ENCODE measurements at places on chromosomes 1 and 21. TPM values are rescaled to one million over a fixed set of nuclear protein-coding genes. Genes with fewer than 3 reads are reported as not detected.
A peak's percentile ranks its signal among the peaks of the same experiment; 100 is the strongest.

Gene RAB13
- 63.1 TPM for total RNA-seq

Gene CD1D
- 0.19 TPM for total RNA-seq

Gene TBCE
- 52.5 TPM for total RNA-seq

Gene DMBX1
- total RNA-seq, result not detected

Gene ZFP69B
- total RNA-seq, result 8.9 TPM

Gene RPE65
- not detected for total RNA-seq

Gene LCE1C
- total RNA-seq, result 1.4 TPM

Gene OR2M3
- not detected for total RNA-seq

DNA sequence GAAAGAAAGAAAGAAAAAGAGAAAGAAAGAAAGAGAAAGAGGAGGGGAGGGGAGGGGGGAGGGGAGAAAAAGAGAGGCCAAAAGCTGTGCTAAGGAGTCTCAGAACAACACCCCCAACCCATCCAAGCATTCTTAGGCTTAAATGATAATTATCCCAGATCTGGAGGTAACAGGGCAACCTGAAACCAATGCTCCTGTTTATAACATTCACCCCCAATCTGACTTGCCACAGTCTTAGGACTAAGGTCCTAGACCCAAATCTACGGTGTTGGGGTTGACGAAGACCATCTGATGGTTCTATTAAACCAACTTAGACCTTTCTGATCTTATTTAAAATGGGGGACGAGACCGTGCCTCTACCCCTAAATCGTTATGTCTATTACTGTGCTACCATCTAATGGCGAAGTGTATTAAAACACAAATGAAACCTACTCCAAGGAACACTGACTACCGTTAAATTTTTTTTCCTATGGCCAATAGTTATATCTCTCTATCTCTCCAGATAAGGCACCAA is 119.3 kb upstream of the CDC42BPA start:
- no peaks in the 10 kb centered on the region for H3K36me3 ChIP-seq
- peak; percentile 83 for DNase-seq
- peaks cover 16% of the 10 kb centered on the region for H3K4me1 ChIP-seq
- peak overlapping the region; percentile 58 for H3K4me3 ChIP-seq
- H3K27ac ChIP-seq, result peak overlapping the region; percentile 53

GRCh38 chr1:188427642-188428041 is 1598.9 kb downstream of the PLA2G4A start:
- no peak overlapping the region for H3K27ac ChIP-seq
- DNase-seq, result no peak
- no peaks in the 10 kb centered on the region for H3K36me3 ChIP-seq
- no peak overlapping the region for H3K4me3 ChIP-seq
- H3K27me3 ChIP-seq, result no peaks in the 10 kb centered on the region
- H3K4me1 ChIP-seq, result peaks cover 4% of the 10 kb centered on the region

DNA sequence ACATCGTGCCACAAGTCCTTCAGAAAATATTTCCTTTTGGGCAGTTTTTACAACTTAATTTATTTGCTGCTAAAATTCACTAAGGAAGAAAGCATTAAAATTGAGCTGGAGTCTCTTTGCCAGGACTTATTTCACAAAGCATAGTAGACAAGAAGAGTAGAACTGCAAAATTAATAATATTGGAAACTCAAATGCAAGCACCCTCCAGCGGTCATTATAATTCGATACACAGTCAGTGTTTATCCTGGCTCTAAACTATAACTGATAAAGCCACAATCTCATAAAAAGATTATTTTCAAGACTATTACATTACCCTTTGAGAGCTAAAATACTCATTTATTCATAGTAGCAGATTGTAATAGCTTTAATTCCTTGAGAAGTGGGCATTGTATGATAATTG is 655.4 kb downstream of the RWDD3 start:
- no peak overlapping the region for H3K4me3 ChIP-seq
- H3K36me3 ChIP-seq, result no peaks in the 10 kb centered on the region
- H3K27me3 ChIP-seq, result no peaks in the 10 kb centered on the region
- H3K4me1 ChIP-seq, result no peaks in the 10 kb centered on the region

DNA sequence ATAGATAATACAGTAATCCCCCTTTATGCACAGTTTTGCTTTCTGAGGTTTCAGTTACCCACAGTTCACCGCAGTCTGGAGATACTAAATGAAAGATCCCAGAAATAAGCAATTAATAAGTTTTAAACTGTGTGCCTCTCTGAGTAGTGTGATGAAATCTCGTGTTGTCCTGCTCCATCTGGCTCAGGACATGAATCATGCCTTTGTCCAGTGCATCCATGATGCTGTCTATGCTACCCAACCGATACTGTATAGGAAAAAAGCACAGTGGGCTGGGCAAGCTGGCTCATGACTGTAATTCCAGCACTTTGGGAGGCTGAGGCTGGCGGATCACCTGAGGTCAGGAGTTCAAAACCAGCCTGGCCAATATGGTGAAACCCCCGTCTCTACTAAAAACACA is 85.0 kb upstream of the SLC2A1 start:
- H3K4me1 ChIP-seq, result peaks cover 5% of the 10 kb centered on the region
- DNase-seq, result peak; percentile 56
- H3K4me3 ChIP-seq, result no peak overlapping the region
- no peaks in the 10 kb centered on the region for H3K27me3 ChIP-seq
- H3K36me3 ChIP-seq, result no peaks in the 10 kb centered on the region

- H3K36me3 ChIP-seq, result peaks cover 41% of the 10 kb centered on the region
- H3K4me3 ChIP-seq, result no peak overlapping the region
- no peaks in the 10 kb centered on the region for H3K27me3 ChIP-seq
- DNase-seq, result no peak
- peaks cover 4% of the 10 kb centered on the region for H3K4me1 ChIP-seq
- H3K27ac ChIP-seq, result no peak overlapping the region
Measured at GRCh38 chr1:207856276-207857023, 54.5 kb downstream of the CD34 start.

- no peaks in the 10 kb centered on the region for H3K36me3 ChIP-seq
- no peaks in the 10 kb centered on the region for H3K4me1 ChIP-seq
- H3K4me3 ChIP-seq, result no peak overlapping the region
- H3K27me3 ChIP-seq, result peaks cover 11% of the 10 kb centered on the region
- no peak for DNase-seq
Measured at GRCh38 chr1:206059355-206059915, 6.5 kb downstream of the RHEX start.

GRCh38 chr1:159121526-159121925 is 45.0 kb upstream of the AIM2 start:
- H3K27ac ChIP-seq, result no peak overlapping the region
- peaks cover 11% of the 10 kb centered on the region for H3K4me1 ChIP-seq
- DNase-seq, result peak; percentile 40
- H3K4me3 ChIP-seq, result no peak overlapping the region
- no peaks in the 10 kb centered on the region for H3K36me3 ChIP-seq

DNA sequence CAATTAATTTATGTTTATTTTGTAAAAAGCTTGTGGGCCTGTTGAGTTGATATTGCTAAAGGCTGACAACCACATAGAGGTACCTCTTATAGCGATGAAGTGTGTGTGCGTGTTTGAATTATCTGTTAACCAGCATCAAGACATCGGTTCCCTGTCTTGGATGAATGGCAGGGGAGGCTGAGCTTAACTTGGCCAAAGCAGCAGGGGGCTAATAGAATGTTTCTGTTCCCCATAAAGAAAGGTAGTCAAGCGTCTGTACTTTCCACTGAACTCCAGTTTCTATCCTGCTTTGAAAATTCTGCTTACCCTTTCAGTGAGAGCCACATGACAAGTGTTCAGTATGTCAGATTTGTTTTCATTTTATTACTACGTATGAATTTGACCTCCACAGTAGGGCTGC is 63.0 kb downstream of the ROR1 start:
- peaks cover 15% of the 10 kb centered on the region for H3K4me1 ChIP-seq
- DNase-seq, result no peak
- H3K27me3 ChIP-seq, result no peaks in the 10 kb centered on the region
- H3K36me3 ChIP-seq, result no peaks in the 10 kb centered on the region
- H3K4me3 ChIP-seq, result no peak overlapping the region
- H3K27ac ChIP-seq, result no peak overlapping the region

GRCh38 chr1:83857103-83857502 is 141.8 kb downstream of the TTLL7 start:
- no peak overlapping the region for H3K4me3 ChIP-seq
- H3K27me3 ChIP-seq, result no peaks in the 10 kb centered on the region
- peak; percentile 30 for DNase-seq
- no peaks in the 10 kb centered on the region for H3K36me3 ChIP-seq

- H3K27ac ChIP-seq, result peak overlapping the region; percentile 57
- peak; percentile 71 for DNase-seq
- peak overlapping the region; percentile 58 for H3K4me3 ChIP-seq
- no peaks in the 10 kb centered on the region for H3K27me3 ChIP-seq
- H3K36me3 ChIP-seq, result no peaks in the 10 kb centered on the region
Measured at GRCh38 chr1:47175227-47175934, 14.5 kb downstream of the PDZK1IP1 start.

DNA sequence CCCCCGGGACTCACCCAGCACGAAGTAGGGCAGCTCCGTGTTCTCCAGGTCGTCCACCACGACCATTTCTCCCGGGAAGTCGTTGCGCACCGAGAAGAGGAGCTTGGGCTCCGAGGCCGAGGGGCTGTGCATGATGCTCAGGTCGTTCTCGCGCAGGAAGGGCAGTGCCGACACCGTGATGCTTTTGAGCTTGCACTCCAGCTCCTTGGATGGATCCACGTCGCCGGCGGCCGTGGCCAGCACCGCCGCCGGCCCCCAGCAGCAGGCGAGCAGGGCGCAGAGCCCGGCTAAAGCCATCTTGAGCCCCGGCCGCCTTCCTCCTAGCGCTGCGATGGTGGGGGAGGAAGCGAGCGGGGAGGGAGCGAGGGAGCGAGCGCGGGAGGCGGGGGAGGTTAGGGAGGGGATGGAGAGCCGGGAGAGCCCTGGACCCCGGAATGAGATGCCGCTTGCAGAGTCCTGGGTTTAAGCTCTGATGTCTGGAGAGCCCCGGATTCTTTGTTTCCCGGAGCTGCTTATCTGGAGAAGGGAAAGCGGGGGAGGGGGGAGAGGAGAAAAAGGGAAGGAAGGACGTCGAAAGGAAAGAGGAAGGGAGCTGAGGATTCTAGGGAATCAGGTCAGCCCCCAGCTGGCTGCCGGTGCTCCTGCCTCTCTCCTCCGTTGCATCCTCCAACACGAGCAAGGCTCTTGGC is at the start of gene ASTN1:
Gene ASTN1, minus strand, starts transcription at position 333 of the 689 bp plus-strand sequence. Its CDS starts 36 bp downstream, at position 297.
- no peaks in the 10 kb centered on the region for H3K36me3 ChIP-seq
- peak within 1 kb of the TSS; percentile 41 for H3K4me3 ChIP-seq
- DNase-seq, result no peak
- H3K27ac ChIP-seq, result no peak within 1 kb of the TSS
- peaks cover 5% of the 10 kb centered on the region for H3K4me1 ChIP-seq

- no peak for DNase-seq
- H3K4me1 ChIP-seq, result peaks cover 24% of the 10 kb centered on the region
- H3K27me3 ChIP-seq, result no peaks in the 10 kb centered on the region
- no peaks in the 10 kb centered on the region for H3K36me3 ChIP-seq
- no peak within 1 kb of the TSS for H3K4me3 ChIP-seq
- H3K27ac ChIP-seq, result no peak within 1 kb of the TSS
Measured at GRCh38 chr1:173206816-173207568, at the start of gene TNFSF4. TNFSF4 (minus strand) TSS chr1:173207331; CDS start chr1:173207176, 155 bp downstream.

DNA sequence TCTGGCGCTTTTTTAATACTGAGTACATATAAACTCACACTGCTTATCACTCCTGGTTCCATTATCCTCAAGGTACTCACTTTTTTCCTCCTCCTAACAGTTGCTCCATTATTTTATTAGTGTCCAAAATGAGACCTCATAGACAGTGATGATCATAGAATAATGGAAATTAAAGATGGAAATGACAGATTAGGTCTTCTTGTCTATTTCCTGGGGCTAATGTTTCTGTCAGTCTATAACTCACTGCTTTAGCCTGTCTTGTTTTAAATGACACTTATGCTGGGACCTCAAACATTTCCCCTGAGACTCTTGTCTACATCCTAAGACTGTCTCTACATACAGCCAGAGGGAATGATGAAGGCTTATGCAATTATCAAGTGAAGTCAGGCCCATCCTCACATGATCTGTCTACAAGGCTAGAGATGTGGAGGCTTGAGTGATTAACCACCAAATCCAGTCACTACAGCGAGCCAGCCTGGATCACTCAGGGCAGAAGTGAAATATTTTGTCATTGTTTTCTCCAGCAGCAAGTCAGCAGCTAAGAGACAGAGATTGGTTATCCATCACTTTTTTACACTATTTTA is 152.1 kb downstream of the ASTN1 start:
- H3K4me1 ChIP-seq, result no peaks in the 10 kb centered on the region
- H3K27me3 ChIP-seq, result peaks cover 46% of the 10 kb centered on the region
- no peak for DNase-seq
- no peak overlapping the region for H3K4me3 ChIP-seq
- H3K36me3 ChIP-seq, result peaks cover 4% of the 10 kb centered on the region

DNA sequence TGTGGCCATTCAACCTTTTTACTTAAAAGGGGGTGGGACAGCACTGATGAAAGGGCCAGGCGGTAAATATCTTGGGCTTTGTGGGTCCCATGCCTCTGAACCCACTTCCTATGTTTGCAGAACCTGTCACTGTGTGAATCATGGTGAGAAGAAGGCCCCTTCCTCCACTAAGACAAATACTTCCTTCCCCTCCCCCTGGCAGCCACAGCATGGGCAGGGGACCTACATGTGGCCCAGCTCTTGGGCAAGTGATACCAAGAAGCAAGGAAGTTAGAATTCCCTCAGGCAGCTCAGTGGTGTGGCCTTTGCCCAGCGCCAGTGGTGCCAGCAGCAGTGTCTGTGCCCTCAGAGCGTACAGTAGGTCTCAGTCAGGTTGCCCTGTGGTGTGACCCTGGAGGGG is 168.6 kb downstream of the TRIM33 start:
- H3K36me3 ChIP-seq, result no peaks in the 10 kb centered on the region
- H3K27ac ChIP-seq, result no peak overlapping the region
- no peaks in the 10 kb centered on the region for H3K27me3 ChIP-seq
- DNase-seq, result no peak
- H3K4me3 ChIP-seq, result no peak overlapping the region

Measured in MCF 10A (cell line).